ENCODE measurements at places on chromosomes 7 and 10. TPM values are rescaled to one million over a fixed set of nuclear protein-coding genes. Genes with fewer than 3 reads are reported as not detected.

Gene STEAP1B
- total RNA-seq, result 2.6 TPM

Gene GSAP
- total RNA-seq, result 14.2 TPM

Gene BUB3
- total RNA-seq, result 150 TPM

DNA sequence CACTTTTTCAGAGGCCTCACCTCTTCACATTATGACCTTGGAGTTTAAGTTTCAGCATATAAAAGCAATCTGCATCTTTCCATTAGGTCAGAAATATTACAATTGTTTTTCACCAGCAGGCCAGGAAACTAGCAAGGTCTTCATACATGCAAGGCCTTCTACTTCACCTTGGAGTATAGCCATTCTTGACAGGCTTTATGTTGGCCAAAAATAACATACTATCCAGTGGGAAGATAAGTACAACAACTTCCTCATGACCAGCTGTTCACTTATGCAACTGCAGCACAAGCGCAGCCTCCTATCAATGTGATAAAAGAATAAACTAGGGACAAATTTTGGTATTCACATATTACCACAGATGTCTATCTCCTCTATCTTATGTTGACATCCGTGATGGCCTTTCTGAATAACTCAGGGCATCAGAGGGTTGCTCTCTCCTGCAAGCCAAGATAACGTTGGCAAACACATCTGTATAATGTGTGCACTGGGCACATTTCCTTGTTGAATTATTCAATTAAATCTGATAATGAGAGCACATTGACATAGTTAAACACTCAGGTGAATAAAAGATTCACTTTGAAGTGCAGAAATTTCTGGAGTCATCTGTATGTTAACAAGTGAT, 239.8 kb downstream of the FZD1 start:
- no peak for DNase-seq

DNA sequence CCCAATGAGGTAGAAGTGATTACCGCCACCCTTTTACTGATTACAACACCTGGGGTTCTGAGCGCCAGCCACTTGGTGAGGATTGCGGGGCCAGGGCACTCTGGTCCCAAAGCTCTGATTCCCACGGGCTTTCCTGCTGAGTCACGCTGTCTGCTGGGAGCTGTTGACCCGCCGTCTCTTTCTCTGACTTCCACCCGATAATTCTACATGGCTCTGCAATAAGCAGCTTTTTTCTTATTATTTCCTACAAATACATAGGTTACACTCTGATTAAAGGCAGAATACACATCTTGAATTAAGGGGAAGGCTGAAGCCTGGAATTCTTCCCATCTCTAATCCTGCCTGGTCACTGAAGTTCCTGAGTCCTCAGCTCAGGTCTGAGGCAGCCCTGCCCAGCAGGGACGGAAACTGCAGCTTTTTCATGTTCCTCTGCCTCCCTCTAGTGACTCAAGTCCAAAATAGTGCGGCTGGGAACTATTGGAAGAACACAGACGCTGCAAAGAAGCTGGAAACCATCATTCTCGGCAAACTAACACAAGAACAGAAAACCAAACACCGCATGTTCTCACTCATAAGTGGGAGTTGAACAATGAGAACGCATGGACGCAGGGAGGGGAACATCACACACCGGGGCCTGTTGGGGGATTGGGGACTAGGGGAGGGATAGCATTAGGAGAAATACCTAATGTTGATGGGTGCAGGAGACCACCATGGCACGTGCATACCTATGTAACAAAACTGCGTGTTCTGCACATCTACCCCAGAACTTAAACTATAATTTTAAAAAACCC, 178.3 kb downstream of the PRKCQ start:
- peak; percentile 84 for DNase-seq

- no peak for DNase-seq
Measured at GRCh38 chr7:112171673-112172072, 34.5 kb downstream of the DOCK4 start.

GRCh38 chr10:62634576-62634975, 169.9 kb upstream of the ADO start:
- DNase-seq, result no peak

GRCh38 chr10:2935647-2936386, 131.5 kb upstream of the PFKP start:
- DNase-seq, result no peak

DNA sequence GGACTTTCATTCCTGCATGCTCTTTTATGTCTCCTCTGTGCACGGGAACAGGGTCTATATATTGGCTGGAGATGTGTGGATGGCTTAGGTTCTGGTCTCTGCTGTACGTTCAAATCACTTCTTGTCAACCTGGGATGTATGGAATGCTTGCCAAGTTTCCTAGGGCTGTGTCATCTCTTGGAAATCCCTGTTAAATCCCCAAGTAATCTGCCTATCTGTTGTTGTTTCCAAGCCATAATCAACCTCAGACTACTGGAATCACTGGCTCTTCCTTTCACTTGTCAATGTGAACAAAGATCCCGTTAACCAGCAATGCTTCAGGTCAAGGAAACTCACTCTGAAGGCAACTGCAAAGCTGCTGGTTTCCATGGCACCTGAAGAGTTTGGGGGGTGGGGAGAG, 93.3 kb upstream of the FAM171A1 start:
- DNase-seq, result no peak

DNA sequence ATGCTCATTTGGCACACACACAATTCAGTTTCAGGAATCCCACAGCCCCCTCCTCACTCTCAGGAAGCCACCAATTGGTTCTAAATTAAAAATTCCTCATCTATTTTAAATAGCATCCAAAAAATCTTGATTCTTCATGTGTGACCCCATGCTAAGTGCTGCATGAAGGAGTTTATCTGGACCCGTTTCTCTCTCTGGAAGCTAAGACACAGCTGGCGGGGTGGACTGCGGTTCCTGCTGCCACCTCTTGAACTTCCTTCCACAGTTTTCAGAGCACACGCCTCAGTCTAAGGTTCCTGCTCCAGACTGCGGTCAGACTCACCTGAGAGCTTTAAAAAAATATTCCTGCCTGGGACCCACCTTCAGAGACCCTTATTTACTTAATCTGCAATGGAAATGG, 34.5 kb downstream of the LYZL1 start:
- DNase-seq, result no peak

GRCh38 chr7:40921589-40922315, 781.1 kb downstream of the INHBA start:
- DNase-seq, result no peak

DNA sequence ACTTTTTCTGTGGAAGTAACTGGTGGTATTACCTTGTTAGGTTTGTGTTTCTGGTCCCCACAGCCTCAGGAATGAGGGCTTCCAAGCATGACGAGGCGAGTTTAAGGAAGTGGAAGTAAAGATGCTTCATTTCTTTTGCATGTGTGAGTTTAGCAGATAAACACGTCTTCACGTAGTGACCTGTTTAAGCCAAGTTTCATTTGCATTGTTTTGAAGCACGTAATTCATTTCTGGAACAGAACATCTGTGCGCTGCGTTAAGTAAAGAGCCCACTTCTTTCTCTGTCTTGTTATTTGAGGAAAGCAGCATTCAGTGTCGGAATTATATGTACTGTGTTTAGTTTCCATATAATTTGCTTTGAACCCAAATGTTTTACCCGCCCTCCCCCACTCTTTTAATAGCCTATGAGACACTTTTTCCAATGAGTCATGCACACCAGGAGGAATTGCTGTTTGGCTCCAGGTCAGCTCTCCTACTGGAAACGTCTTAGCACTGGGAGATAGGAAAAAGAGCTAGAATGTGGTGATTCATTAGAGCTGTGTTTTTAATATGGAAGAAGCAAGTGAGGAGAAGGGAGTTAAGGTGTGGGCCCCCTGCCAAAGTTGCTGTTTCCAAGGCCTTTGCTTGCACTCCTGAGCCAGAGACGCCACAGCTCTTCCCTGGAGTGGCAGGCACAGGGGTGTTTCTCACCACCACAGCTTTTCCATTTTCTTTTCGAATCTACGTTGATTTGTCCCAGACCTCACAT, 36.7 kb downstream of the BTBD16 start:
- DNase-seq, result no peak

GRCh38 chr10:72875250-72876055, 18.1 kb upstream of the OIT3 start:
- DNase-seq, result peak; percentile 65

GRCh38 chr7:144784943-144785342, 50.9 kb downstream of the TPK1 start:
- DNase-seq, result no peak

DNA sequence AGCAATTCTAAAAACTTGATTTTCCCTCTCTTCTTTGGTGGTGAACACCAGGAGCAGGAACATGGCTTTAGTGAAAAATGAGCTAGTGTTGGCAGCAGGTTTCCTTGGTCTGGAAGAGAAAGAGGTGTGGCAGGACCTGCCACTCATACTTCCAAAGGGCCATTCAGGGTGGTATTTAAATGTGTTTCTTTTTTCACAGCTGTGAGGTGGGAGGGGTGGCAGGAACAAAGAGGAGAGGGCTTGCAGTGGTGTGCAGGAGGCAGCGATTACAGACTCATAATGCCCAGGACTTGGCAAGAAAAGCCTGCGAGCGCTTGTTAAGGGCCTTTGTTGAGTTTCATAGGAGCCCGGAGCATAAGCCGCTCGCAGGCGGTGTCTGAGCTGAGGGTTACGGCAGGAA, 36.8 kb downstream of the WIPF3 start:
- no peak for DNase-seq

DNA sequence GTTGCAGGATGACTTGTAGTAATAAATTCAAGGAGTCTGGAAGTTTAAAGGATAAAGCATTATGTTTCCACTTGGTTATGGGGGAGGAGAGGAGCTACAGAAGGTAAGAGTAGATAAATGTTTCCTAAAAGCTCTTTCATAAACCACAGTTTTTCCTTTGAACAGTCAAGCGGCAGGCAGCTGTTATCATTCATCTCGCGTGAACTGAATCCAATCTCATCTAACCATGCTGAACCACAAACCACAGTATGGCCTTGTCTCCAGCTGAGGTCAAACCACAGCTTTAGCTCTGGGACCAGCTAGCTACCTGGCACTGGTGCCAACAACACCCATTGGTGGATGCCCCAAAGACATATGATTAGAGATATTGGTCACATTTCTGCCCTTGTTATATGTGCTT, 63.3 kb downstream of the NOC3L start:
- no peak for DNase-seq

GRCh38 chr10:112855134-112855533, 94.9 kb upstream of the TCF7L2 start:
- DNase-seq, result no peak

GRCh38 chr7:3246127-3246526, 54.9 kb upstream of the SDK1 start:
- no peak for DNase-seq

DNA sequence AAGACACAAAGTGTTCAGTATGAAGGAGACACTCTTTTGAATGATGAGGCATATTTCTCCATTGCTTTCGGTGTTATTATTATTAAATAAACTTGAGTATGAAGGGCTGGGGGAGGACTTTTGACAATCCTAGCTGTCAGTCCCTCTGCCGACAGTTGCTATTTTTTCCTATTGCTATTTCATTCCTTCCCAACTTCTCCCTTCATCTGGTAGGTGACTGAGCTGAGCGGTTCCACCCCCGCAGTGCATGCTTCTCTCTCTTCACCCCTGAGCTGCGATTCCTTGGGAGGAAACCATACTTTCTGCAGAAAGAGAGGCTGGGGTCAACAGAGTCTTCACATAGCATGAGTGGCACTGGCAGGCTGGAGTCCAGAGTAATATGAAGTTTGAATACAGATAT, 261.2 kb upstream of the TAC1 start:
- DNase-seq, result no peak

DNA sequence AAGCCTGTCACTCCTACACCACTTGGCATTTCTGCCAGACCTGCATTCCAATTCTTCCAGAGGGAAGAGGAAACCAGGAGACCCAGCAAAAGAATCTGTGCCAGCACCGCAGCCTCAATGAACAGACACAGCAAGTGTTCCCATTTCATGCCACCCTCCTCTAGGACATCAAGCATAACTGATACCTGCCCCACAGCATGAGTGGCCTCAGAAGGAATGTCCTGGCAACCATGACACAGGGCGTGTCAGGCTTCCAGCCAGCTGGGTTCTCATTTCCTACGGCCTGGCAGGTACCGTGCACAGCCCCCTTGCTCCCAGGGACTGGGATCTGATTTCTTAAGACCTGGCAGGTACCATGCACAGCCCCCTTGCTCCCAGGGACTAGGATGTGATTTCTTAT, 7.8 kb downstream of the MAD1L1 start:
- DNase-seq, result no peak

DNA sequence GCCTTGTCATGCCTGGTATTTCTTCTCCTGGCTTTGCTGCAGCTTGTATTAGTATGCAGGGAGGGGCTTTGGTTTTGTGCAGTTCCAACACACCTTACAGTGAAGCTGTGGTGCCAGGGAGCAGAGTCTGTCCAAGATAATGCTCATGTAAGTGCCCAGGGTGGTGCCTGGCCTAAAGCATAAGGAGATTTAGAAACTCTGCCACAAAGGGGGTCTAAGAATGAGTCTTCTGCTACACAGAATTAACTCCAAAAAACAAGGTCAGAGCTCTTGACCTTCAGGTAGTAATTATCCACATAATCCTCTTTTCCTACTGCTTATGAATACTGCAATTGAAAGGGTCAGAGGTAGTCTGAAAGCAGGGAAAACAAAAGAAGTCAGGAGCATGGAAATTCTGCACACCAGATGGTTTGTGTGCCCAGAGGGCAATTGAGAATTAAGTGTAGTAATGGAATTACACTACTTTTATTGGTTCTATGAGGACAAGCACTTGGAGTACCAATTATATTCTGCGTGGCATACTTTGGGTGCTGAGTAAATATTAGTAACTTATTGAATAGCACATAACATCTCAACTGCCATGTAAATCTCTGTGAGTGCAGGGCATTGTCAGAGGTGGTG, 121.5 kb downstream of the KAT6B start:
- DNase-seq, result no peak

DNA sequence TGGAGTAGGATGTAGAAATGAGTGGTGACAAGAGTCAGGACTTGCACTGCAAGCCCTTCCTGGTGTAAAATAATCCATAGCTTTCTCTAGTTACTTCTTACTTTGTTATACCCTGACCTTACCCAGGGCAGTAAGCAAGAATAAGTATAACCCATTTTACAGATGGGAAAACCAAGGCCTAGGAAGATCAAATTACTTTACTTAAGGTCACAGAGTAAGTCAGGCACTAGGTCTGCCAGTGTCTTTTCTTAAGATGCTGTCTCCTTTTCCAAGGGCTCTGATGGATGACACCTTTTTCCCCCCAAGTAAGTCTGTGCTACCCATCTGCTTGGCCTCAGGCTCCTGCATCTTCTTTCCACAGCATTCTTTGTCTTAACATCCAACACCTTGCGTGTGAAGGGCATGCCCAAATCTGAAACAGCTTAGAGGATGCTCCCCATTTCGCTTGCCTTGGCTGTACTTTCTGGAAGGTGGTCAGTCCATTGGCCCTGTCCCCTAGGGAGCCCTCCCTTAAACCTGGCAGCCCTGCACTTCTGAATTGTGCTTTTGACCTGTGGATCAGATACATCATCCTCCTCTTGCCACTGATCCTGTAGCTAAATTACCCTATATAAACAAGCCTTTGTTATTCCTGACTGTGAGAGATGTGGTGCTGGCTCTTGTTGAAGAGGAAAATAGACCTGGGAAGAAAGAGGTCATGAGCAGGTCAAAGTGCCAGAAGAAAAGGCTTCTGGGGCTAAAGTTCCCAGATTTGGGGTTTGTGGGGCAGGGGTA, 168.6 kb downstream of the LRMDA start:
- no peak for DNase-seq

GRCh38 chr10:43383204-43383971, 12.0 kb downstream of the FXYD4 start:
- DNase-seq, result no peak

GRCh38 chr10:129707406-129708388, 240.7 kb downstream of the MGMT start:
- peak; percentile 7 for DNase-seq

- no peak for DNase-seq
Measured at GRCh38 chr10:101644002-101644401, 51.0 kb downstream of the FBXW4 start.

Measured in cerebellum (tissue), 4 donors.